ENCODE measurements at places on chromosomes 13 and 19. TPM values are rescaled to one million over a fixed set of nuclear protein-coding genes. Genes with fewer than 3 reads are reported as not detected.

GRCh38 chr19:5667751-5668271 is 12.5 kb downstream of the MICOS13 start:
- no peak overlapping the region for H3K4me3 ChIP-seq
- DNase-seq = no peak
- peaks cover 18% of the 10 kb centered on the region for H3K36me3 ChIP-seq
- no peaks in the 10 kb centered on the region for H3K27me3 ChIP-seq
- H3K27ac ChIP-seq = no peak overlapping the region

Gene CPT1C
- total RNA-seq = 2.1 TPM

Gene ZNF578
- 4.7 TPM for total RNA-seq

GRCh38 chr19:23531976-23532375 is 136.7 kb upstream of the ZNF91 start:
- no peak overlapping the region for H3K4me3 ChIP-seq
- H3K27me3 ChIP-seq = no peaks in the 10 kb centered on the region
- no peak overlapping the region for H3K27ac ChIP-seq
- no peaks in the 10 kb centered on the region for H3K36me3 ChIP-seq

- peak overlapping the region; percentile 69 for H3K27ac ChIP-seq
- peaks cover 20% of the 10 kb centered on the region for H3K4me1 ChIP-seq
- peaks cover 4% of the 10 kb centered on the region for H3K36me3 ChIP-seq
These were observed 9.1 kb downstream of the SSBP4 start for GRCh38 chr19:18428173-18428786.

DNA sequence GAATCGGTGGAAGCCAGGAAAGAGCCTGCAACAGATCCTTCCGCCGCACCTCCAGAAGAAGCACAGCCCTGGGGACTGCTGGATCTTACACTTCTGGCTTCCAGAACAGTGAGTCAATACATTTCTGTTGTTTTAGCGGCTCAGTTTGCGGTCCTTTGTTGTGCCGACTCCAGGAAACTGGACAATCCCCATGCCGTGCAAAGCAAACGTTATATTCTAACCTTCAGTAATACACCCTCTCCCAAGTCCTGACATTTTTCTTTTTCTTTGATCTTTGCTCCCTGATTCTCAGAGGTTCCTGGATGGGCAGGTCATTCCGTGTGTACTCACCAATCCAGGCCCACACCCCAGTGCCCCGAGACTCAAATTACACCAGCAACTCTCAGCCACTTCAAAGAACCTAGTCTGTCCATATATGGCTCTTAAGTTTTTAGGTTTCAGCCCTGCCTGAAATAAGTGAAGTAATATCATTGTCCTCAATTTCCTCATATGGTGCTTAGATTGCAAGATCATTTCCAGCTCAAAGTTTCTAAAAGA is 387.1 kb upstream of the SGCG start:
- no peak overlapping the region for H3K27ac ChIP-seq
- no peak for DNase-seq
- no peaks in the 10 kb centered on the region for H3K4me1 ChIP-seq

Gene ERICH4
- total RNA-seq = not detected

GRCh38 chr13:95420501-95420900 is 119.2 kb upstream of the ABCC4 start:
- H3K27ac ChIP-seq = no peak overlapping the region
- no peaks in the 10 kb centered on the region for H3K36me3 ChIP-seq
- peaks cover 3% of the 10 kb centered on the region for H3K4me1 ChIP-seq

GRCh38 chr19:33653684-33654083 is 31.9 kb downstream of the CHST8 start:
- H3K27ac ChIP-seq = no peak overlapping the region
- peaks cover 4% of the 10 kb centered on the region for H3K27me3 ChIP-seq
- no peaks in the 10 kb centered on the region for H3K36me3 ChIP-seq
- no peak overlapping the region for H3K4me3 ChIP-seq

Gene CTXN1
- total RNA-seq = not detected

- no peak overlapping the region for H3K27ac ChIP-seq
- H3K4me3 ChIP-seq = no peak overlapping the region
- H3K27me3 ChIP-seq = peaks cover 2% of the 10 kb centered on the region
- no peaks in the 10 kb centered on the region for H3K36me3 ChIP-seq
These were observed 11.6 kb downstream of the WTIP start for GRCh38 chr19:34493038-34493648.

DNA sequence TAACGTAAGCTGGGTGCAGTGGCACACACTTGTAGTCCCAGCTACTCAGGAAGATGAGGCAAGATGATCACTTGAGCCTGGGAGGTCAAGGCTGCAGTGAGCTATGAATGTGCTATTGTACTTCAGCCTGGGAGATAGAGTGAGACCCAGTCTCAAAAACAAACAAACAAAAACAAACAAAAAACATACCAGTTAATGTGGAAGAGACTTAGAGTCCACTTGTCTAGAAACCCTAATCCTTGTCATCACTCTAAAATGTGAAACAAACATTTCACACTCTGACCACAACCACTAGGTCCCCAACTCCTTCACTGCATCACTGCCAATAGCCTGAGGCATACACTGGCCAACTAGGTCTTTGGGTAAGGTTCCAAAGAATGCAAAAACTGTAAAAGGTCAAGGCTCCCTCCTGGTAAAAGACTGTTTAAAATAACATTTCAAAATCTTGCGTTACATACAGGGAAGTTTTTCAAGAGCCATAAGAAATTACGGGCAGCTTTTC is 28.6 kb upstream of the CYP2B6 start:
- no peak overlapping the region for H3K27ac ChIP-seq
- no peak for DNase-seq
- H3K27me3 ChIP-seq = peaks cover 18% of the 10 kb centered on the region
- no peaks in the 10 kb centered on the region for H3K4me1 ChIP-seq
- no peak overlapping the region for H3K4me3 ChIP-seq

- no peak for DNase-seq
- H3K4me1 ChIP-seq = peaks cover 3% of the 10 kb centered on the region
- H3K36me3 ChIP-seq = no peaks in the 10 kb centered on the region
- H3K27ac ChIP-seq = no peak overlapping the region
These were observed 28.8 kb upstream of the LRCH1 start for GRCh38 chr13:46523972-46524752.

Gene KLF12
- 50.5 TPM for total RNA-seq

- H3K4me1 ChIP-seq = no peaks in the 10 kb centered on the region
- peaks cover 2% of the 10 kb centered on the region for H3K27me3 ChIP-seq
- H3K27ac ChIP-seq = no peak overlapping the region
These were observed 107.0 kb upstream of the GPR12 start for GRCh38 chr13:26867451-26868091.

Measured in activated naive CD8-positive, alpha-beta T cell treated with anti-CD3 and anti-CD28 coated beads, Interleukin-2, amount 10 ng/mL, durations not matched to agents 7 days and 5 days (primary cell).